ENCODE measurements at places on chromosomes 16 and 17.

GRCh38 chr17:12256380-12256995, 235.8 kb downstream of the MAP2K4 start:
- peak; percentile 48 for DNase-seq

DNA sequence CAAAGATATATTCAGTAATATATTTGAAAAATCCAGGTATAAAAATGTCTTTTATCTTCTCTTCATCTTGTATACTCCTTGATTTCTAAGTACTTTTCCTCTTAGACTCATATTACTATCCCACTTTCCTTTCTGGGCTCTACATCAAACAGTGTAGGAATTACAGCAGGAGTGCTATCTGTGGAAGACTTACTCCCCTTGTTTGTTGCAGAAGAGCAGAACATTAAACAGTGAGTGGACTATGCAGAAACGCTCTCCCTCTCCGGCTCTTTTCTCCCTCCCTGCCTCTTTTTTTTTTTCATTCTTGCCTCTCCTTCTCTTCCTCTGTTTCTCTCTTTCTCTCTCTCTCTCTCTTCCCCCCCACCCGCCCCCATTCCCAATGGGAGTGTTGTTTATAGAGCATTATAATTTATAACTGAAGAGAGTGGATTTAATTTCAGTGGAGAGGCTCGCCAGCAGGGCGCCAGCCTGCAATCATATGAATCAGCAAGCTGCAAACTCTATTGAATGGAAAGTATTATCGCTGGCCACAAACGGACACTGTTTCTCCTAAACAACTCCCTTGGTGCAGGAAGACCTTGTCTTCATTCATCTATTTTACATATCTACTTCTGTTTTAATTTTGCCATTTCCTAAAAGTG, 242.3 kb upstream of the TBX2 start:
- DNase-seq, result peak; percentile 49

DNA sequence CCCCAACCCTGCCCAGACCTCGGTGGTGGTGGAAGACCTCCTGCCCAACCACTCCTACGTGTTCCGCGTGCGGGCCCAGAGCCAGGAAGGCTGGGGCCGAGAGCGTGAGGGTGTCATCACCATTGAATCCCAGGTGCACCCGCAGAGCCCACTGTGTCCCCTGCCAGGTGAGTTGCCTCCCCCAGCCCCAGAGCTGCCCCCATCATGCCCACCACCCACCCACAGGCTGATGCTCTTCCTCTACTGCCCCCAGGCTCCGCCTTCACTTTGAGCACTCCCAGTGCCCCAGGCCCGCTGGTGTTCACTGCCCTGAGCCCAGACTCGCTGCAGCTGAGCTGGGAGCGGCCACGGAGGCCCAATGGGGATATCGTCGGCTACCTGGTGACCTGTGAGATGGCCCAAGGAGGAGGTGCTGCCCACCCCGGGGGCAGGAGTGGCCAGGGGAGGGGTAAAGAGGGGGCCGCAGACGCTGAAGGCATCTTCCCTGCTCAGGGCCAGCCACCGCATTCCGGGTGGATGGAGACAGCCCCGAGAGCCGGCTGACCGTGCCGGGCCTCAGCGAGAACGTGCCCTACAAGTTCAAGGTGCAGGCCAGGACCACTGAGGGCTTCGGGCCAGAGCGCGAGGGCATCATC, 8.4 kb downstream of the GALK1 start:
- no peak for DNase-seq

GRCh38 chr17:82973456-82974135, 105.8 kb upstream of the METRNL start:
- no peak for DNase-seq

DNA sequence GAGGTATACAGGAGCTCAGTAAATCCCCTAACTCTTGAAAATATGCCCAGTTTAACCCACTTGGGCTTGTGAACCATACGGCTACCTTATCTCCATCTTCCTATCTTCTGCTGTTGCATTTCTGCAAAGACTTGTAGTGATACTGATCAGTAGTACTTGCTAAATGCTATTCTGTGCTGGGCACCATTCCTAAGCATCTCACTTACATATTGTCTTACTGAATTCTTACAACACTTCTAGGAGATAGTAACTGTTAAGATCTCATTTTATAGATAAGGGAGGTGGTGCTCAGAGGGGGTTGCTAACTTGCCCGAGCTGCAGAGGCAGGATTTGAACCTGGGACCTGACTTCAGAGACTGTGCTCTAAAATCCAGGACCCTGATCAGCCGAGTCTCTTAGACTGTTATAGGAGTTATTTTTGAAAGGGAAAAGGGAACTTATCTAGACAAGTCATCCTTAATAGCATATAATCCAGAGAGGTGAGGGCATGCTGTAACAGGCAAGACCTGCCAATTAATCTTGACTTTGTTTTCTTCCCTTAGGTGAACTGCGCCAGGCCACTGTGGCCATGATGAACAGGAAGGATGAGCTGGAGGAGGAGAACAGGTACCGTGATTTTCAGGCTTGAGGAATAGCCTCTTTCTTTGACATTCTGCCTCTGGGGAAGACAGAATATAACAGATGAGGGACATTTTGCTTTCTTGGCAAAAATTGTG, 149.7 kb downstream of the SNX29 start:
- DNase-seq, result no peak

DNA sequence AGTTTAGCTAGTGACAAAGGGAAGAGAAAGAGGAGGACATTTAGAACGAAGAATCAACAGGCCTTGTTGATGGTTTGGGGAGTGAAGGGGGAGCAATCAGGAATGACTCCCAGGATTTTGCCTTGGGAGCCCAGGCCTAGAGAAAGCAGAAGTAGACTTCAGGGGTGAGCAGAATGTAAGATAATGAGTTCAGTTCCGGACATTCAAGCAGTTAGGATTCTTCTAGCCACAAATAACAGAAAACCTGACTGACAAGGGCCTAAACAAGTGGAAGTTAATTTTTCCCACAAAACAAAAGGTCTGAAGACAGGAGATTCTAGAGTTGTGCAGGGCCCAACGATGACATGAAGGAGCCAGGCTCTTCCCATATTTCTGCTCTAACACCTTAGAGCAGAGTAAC, 45.9 kb downstream of the SKAP1 start:
- no peak for DNase-seq

GRCh38 chr17:42989726-42990652, 8.2 kb upstream of the RPL27 start:
- no peak for DNase-seq

GRCh38 chr16:22614271-22614947, 103.7 kb downstream of the NPIPB5 start:
- DNase-seq, result no peak

GRCh38 chr16:8727131-8727806, 52.9 kb downstream of the ABAT start:
- no peak for DNase-seq

- DNase-seq, result peak; percentile 70
These were observed 27.1 kb upstream of the SNN start for GRCh38 chr16:11640987-11641817.

- DNase-seq, result no peak
These were observed 3.0 kb upstream of the CBX4 start for GRCh38 chr17:79842136-79842655.

DNA sequence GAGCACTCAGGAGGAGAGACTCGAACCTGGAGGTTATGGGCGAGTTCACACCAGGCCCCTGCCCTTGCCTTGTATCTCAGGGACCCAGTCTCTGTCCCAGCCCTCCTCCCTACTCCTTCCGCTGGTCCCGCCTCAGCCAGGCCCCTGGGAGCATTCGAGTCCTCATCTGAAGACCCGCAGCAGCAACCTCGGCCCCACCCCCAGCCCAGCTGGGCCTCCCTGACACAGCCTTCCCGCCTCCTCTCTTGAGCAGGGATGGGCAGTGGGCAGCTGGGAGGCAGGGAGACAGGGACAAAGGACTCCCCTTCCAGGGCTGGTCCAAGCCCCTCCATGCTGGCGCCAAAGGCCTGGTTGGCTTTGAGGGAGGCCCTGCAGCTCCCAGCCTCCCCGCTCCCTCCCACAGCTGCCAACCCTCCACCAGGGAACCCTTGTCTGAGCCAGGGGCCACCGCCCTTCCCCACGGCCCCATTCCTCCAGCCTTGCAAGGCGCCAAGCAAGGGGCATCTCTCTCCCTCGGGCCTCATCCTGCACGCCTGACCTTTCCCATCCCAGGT, 15.4 kb upstream of the ZC3H18 start:
- DNase-seq, result no peak

GRCh38 chr17:27299384-27300049, 5.6 kb downstream of the WSB1 start:
- no peak for DNase-seq

DNA sequence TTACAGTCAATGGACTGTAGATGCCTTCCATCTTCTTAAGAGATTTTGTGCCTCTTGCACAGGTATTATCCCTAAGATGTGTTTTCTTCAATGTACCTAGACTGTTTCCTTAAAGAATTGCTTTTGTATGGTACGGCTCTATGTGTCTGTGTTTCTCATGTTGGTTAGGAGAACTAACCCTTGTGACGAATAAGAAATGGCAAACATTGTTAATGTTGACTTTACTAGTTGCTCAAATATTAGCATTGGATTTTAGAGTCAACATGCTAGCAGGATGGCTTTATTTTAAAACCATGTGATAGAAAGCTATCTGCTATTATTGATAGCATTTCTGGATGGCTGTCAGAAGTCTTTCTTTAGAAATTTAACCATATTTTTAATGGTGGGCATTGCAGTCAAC, 34.5 kb downstream of the WWOX start:
- DNase-seq, result no peak

DNA sequence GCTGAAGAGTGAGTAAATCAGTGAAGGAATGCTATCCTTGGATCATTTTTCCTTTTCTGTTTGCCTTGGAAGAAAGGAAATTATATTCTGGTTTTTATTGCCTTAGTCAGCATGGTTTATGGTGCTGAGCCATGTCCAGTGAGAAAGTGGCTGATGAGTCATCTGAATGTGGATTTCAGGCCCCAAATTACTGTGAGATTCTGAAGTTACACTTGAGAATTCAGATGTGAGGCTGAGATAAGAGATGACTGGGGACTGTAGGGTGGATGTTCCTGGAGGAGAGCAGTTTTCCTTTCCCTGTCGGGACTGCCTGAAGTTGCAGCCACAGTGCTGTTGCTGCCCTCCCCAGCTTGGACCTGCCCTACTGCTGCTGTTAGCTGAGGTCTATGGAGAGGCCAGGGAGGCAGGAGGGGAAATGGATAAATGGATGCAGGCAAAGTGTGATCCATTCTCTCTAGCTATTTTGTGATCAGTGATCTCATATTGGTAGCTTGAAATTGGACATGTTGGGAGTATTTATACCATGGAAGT, 4.2 kb upstream of the MAP3K14 start:
- DNase-seq, result peak; percentile 87

DNA sequence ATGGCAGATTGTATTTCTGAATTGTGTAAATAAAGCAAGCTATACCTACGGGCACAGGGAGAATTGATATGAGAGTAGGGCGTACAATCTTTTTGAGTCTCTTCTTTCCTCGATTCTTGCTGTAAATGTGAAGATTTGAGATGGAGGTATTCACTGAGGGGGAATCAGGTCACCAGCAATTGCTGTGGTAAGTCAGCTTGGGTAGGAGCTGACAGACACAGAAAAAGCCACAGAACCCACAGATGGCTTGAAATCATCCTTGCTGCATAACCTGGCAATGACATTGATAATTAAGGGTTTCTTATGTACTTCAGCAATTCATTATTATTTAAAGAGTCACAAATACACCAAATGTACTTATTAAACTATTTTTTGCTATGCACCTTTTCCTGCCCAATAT, 164.2 kb downstream of the CNTNAP4 start:
- DNase-seq, result no peak

GRCh38 chr16:51757505-51757904, 606.4 kb upstream of the SALL1 start:
- DNase-seq, result no peak

- no peak for DNase-seq
These were observed 22.1 kb upstream of the SPNS2 start for GRCh38 chr17:4476511-4477070.

- no peak for DNase-seq
These were observed 95.9 kb upstream of the AXIN2 start for GRCh38 chr17:65657251-65657828.

GRCh38 chr16:22347100-22347820, 27.2 kb downstream of the CDR2 start:
- DNase-seq, result no peak

DNA sequence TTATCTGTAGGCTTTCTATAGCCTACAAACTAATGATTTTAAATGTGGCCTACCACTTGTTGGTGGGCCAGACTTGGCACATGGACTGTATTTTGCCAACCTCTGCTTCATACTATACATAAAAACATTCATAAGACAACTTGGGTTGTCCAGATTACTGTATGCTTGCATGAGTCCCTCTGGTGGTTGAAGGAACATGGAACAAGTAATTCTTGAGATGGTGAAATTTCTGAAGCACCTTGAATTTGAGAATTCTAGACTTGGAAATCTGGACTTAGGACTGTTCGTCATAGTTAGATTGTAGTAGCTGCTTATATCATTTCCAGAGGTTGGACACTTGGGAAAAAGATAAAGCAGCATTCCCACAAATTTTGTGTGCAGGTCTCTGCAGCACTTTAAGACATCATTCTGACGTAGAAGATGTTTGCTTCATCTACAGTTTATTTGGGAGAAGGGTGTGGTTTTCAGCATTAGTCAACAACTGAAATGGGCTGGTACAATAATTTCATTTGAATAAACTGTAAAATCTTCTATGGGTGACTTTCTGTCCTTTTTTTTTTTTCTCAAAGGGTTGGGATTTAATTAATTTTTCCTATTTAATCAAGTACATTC, 31.2 kb downstream of the NFATC3 start:
- DNase-seq, result peak; percentile 57

Measured in common myeloid progenitor, CD34-positive (primary cell).